T-helper 2 cell treated with Interferon-gamma antibody and Interleukin-4, amounts not matched to agents 100 ng/mL and 5 ng/mL, for 36 hours (primary cell): ENCODE measurements at places on chromosomes 6 and 20. TPM values are rescaled to one million over a fixed set of nuclear protein-coding genes. Genes with fewer than 3 reads are reported as not detected.

Gene EFCAB8
- 0.50 and 0.68 TPM in 2 replicates for total RNA-seq

Gene BHLHE23
- not detected in 2 replicates for total RNA-seq

Gene SGK2
- total RNA-seq = 0.11 TPM in 2 replicates

Gene RIPOR2
- 182 and 188 TPM in 2 replicates for total RNA-seq

Gene CDH4
- 0.05 TPM in 1 of 2 replicates, not detected in the other for total RNA-seq

Gene TMC2
- not detected in 2 replicates for total RNA-seq

Gene PKIG
- total RNA-seq = 2.5 and 2.7 TPM in 2 replicates

Gene ETV7
- 2.7 and 3.0 TPM in 2 replicates for total RNA-seq
